ENCODE measurements at places on chromosomes 2 and 18.

DNA sequence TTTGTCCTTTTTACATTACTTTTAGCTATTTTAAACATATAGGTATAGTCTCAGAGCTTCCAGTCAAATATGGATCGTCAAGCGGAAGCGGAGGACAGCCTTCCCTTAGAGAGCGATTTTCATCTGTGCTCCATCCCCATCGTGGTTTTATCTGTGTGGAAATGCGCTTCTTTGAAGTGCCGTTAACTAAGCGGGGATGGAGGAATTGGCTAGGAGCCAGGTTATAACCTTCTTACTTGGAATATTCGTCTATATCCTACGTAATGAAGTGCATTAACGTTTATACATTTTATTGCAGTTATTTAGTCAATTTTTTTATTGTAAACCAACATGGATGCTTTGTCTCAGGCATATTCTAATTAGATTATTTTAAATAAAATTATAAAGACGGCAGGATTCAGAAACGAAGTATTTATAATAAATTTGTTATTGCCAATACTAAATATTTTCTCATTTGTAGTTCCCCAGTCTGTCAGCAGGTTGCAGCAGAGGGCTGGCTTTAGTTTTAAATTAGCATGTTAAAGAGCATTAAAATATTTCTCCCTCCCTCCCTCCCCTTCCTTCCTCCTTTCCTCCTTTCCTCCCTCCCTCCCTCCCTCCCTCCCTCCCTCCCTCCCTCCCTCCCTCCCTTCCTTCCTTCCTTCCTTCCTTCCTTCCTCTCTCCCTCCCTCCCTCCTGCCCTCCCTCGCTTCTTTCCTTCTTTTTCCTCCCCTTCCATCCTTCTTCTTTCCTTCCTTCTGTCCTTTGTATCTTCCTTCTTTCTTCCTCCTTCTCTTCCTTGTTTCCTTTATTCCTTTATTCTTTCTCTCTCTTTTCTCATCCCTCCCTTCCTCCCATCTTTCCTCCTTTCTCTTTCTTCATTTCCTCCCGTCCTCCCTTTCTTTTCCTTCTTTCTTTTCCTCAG lies 80.6 kb upstream of the DOCK10 start:
- peak; percentile 35 for DNase-seq

- DNase-seq = no peak
These were observed 9.2 kb downstream of the SEPTIN10 start for GRCh38 chr2:109604597-109604996.

GRCh38 chr2:179437430-179437829 lies 172.8 kb upstream of the SESTD1 start:
- DNase-seq = no peak

GRCh38 chr2:64913357-64913869 lies 75.8 kb upstream of the SLC1A4 start:
- peak; percentile 31 for DNase-seq

DNA sequence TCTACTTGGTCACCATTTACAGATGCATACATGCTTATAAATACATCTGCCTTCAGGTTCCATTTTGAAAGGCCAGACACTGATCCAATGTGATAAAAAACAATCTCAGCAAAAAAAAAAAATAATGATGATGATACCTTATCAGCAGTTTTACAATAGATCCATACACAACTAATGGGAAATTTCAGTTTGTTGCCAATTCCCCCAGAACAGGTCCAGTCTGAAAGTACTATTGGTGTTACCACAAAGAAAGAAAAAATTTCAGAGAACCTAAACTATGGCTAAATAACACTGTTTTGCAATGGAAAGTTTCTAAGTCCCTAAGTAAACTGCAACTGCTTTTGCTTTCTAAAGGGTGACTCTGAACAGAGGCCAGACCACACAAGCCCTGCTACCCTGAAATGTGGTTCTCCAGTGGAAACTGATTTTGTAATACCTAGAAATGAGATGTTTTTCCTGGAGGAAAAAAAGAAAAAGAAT lies 54.1 kb downstream of the LPIN2 start:
- DNase-seq = peak; percentile 26

All from NB4 (cell line).